ENCODE measurements at places on chromosomes 6 and 20.

DNA sequence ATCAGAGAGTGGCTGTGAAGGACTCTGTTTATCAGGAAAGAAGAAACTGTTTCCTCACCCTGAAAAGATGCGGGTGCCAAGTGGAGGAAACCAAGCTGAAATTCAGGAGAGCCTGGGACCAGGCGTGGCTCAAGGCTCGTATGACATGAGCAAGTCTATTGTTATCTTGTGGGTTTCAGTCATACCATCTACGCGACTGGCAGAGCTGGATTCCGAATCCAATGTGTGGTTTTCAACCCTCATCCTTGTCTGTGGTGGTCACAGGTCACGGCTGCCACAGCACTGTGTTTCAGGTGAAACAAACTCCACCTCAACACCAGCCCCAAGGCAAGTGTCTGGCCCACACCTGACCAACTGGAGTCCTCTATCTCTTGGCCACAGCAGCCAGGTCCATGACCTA lies 9.1 kb downstream of the MC3R start:
- no peak for DNase-seq

- no peak for DNase-seq
Measured at GRCh38 chr6:148745926-148746325, 904 bp upstream of the UST start.

DNA sequence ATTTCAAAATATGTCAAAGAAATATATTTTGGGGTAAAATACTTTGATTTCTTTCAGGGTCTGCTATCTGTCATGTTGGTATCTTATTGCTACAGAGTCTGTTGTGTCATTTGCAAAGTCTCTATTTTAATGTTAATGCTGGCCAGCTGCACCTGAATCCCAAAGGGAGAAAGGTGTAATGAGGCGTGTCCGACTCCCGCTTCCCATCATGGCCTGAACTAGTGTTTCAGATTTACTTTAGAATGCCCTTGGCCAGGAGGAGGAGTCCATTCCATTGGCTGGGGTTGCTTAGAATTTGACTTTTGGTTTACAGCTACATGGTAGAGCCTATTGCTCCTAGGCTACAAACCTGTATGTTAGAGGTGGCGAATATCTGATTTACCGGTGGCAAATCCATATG lies 69.3 kb downstream of the FAM50B start:
- DNase-seq, result peak; percentile 61

DNA sequence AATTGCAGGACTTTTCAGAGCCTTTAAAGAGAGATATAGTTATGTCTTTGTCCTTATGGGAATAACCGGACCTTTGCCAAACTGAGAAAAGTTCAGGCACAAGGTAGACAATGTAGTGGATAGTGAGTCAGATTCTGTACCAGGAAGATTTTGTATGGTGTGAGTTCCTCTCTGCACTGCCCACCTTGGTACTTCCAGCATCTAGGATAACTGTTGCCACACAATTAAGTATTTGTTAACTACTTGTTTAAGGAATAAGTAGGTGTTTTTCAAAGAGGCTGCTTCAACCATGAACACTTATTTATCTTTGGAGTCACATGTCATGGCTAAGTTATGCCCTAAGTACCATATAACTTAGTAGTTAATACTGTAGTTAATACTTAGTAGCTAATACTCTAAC lies 131.8 kb upstream of the DOK5 start:
- no peak for DNase-seq

DNA sequence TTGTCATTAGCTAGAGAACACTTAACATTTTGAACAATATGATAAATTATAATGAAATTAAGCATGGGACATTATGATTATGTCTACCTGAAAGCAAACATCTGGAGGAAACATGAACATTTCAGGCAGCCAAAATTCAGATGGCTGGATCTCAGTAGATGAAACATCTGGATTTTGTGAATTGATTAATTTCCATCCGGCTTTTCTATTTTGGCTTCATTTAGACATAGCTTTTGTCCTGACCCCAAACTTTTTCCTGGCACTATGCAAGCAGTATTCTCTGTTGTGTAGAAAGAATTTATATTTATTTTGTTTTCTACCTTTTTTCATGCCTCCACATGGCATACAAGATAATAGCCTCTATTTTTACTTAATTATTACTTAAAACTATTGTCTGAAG lies 186.3 kb downstream of the OGFRL1 start:
- no peak for DNase-seq

- peak; percentile 79 for DNase-seq
Measured at GRCh38 chr6:25370178-25371036, 91.2 kb downstream of the CARMIL1 start.

DNA sequence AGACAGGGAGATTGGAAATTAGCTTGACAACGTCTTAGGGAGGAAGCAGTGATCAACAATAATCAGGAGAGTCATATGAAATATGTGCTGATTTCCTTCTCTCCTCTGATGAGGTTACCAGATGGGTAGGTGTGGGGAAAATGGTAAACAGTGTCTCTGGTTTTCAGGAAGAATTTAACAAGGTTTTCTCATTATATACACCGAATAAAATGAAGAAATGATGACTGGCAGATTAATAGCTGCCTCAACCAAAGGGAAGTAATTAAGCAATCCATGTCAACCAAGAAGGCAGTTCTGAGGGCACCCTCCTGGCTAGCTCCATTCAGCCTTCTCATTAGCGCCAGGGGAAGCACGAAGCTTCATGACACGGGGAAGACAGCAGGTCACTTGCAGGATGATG lies 12.7 kb upstream of the RAMACL start:
- no peak for DNase-seq

DNA sequence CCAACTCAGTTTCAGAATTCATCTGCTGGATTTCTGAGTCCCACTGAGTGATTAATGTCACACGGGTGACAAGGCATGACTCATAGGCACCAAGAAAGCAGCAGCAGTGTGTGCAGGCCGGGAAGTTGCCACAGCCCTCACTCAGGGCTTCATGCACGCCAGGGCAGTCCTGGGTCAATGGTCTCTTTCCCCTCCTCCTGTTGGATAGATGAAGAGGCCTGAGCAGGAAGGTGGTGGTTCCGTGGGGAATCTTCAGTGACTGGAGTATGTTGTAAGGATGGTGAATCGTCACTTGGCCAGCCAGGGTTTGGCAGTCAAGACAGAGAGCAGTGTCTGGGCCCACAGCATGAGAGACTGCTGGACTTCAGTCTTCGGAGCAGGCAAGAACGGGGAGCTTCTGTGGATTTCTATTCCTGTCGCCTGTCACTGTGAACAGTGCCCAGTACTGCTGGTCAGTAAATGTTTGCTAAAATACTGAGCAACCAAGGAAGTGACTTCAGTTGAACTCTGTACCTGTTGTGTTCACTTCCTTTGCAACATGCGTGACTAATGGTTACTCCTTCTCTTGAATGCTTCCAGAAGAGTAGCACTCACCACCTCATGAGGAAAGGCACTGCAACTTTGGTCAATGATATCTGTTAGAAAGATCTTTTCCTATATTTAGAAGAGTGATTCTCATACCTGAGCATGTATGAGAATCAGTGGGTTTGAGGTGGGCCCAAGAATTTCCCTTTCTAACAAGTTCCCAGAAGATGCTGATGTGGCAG lies 62.0 kb upstream of the CD93 start:
- no peak for DNase-seq

DNA sequence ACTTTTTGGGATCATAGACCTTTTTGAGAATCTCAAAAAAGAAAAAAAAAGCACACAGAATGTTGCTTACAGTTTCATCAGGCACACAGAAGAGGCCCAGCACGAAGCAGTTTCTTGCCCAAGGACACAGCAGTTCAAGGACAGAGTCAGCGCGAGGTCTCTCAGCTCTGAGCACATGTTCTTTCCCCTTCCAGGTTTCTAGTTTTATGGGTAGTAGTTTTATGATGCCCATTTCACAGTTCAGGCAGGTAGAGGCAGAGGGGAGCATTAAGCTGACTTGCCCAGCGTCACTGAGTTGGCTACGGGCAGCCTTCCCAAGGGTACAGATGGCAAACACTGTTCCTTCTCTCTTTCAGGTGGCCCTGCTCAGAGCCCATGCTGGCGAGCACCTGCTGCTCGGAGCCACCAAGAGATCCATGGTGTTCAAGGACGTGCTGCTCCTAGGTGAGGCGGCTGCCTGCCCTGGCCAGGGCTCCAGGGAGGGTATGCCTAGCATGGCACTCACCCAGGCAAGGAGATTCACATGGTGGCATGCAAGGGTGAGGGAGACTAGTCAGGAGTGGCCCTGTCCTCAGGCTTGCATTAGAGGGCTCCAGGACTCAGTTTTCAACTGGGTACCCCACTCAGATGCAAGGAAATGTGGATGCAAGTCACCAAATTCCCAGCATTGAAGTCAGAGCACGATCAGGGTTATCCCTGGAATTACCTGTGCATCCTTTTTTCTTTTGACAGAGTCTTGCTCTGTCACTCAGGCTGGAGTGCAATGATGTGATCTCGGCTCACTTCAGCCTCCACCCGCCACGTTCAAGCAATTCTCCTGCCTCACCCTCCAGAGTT lies 57.4 kb upstream of the TTPAL start:
- no peak for DNase-seq

DNA sequence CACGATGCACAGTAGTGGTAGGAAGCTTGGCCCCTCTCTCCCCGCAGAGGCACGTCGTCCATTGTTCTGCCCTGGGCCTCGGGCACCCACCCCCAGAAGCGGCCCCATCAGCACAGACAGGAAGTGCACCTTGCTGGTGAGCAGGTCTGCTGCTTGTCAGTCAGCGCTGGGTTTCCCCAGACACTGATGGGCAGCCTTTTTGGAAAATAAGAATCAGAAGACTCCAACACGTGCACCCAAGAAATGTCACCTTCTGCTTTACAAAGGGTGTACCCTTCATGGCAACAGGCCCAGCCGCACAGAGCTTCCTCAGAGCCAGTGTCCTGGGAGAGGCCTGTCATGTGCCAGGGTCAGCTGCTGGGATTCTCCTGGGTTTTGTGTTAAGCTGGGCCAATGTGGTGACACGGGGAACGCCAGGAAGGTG lies 34.7 kb upstream of the IRF4 start:
- DNase-seq, result no peak

DNA sequence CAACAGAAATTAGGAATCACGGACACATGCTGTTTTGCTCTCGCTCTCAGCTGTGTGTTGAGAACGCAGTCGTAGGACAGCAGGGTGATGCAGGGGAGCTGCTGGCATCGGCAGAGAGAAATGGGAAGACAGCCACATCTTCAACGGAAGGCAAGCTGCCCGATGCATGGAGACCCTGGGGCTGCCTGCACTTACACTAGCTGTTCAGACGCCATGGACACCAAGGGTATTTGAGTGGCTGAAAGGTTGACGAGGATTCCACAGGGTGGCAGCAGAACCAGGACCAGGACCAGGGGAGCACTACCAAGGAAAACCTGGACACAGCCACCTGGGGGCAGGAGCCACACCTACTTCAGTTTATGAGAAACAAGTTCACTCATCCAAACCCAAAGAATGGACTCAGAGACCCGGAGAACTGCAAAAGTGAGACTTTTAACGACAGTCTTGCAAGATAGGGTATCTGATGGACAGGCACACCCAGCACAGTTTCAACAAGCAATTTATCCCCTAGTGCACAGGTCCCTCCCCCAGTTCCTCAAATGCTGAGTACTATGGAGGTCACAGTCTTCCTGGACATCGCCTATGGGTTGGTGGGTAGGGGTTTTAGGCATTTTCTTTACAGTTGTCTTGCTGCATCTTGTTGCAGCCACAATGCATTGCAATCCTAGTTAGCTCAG lies 56.3 kb upstream of the ENTPD6 start:
- peak; percentile 61 for DNase-seq

DNA sequence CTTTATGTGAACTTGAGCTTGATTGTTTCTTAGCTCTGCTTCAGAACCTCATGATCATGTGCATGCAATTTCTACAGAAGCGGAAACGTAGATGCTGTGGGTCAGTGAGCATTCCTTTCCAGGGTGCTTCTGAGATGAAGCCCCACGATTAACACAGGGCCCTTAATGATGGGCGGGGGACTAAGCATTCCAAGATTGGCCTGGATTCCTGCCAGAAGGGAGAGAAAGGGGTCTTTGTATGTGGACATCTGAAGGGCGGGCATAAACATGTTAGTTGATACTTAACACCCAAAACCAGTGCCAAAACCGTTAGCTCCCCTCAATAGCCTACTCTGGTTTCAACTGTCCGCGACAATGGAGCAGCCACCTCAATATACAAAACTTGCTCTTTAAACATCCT lies 46.9 kb upstream of the POU3F2 start:
- DNase-seq, result peak; percentile 47

GRCh38 chr6:72374857-72375256 lies 247.0 kb upstream of the KCNQ5 start:
- peak; percentile 65 for DNase-seq
